ENCODE measurements at places on chromosomes 16 and 17. TPM values are rescaled to one million over a fixed set of nuclear protein-coding genes. Genes with fewer than 3 reads are reported as not detected.
A peak's percentile ranks its signal among the peaks of the same experiment; 100 is the strongest.

- no peak for DNase-seq
Measured at GRCh38 chr17:39687101-39687545, 734 bp downstream of the PGAP3 start.

Gene IKZF3
- not detected for total RNA-seq

Gene PROCA1
- total RNA-seq, result 0.80 TPM

GRCh38 chr16:79871906-79872305 lies 271.4 kb upstream of the MAF start:
- DNase-seq, result peak; percentile 58

DNA sequence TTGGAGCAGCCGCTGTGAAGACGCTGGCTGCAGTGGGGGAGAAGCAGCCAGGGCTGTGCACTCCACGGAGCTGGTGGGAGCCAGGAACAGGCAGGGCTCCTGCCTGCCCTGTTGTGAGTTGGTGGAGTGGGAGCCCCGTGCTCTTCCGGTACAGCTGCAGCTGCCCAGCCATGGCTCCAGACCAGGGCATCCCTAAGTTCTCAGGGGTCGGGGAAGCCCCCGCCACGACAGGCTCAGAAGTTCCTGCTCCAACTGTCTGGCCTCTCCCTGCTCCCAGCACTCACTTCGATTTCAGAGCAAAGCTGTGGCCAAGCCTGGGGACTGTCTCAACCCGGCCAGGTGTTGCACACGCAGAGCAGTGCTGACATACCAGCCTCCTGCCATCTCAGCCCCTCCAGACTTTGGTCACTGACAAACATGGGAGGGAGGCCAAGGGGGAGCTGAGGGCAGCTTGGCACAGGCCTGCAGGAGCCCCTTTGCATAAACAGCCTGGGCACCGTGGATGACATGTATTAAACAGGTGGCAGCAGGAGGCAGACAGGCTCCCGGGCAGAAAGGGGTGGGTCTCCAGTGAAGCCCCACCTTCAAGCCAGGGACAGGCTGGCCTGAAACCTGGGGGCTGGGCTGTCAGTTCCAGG lies 13.9 kb upstream of the KDM8 start:
- no peak for DNase-seq

Data from HT1080 (cell line).